Activated CD4-positive, alpha-beta memory T cell treated with anti-CD3 and anti-CD28 coated beads, Interleukin-2, amount 10 ng/mL, durations not matched to agents 7 days and 5 days (primary cell): ENCODE measurements at places on chromosomes 11 and 22. TPM values are rescaled to one million over a fixed set of nuclear protein-coding genes. Genes with fewer than 3 reads are reported as not detected.

- DNase-seq, result no peak
- peaks cover 6% of the 10 kb centered on the region for H3K36me3 ChIP-seq
- H3K27me3 ChIP-seq, result no peaks in the 10 kb centered on the region
- H3K27ac ChIP-seq, result no peak overlapping the region
These were observed 90.3 kb upstream of the BID start for GRCh38 chr22:17864398-17865182.

GRCh38 chr11:72665911-72666472, 8.2 kb downstream of the PDE2A start:
- peaks cover 18% of the 10 kb centered on the region for H3K27me3 ChIP-seq
- H3K4me1 ChIP-seq, result peaks cover 12% of the 10 kb centered on the region
- no peak overlapping the region for H3K27ac ChIP-seq
- DNase-seq, result no peak

DNA sequence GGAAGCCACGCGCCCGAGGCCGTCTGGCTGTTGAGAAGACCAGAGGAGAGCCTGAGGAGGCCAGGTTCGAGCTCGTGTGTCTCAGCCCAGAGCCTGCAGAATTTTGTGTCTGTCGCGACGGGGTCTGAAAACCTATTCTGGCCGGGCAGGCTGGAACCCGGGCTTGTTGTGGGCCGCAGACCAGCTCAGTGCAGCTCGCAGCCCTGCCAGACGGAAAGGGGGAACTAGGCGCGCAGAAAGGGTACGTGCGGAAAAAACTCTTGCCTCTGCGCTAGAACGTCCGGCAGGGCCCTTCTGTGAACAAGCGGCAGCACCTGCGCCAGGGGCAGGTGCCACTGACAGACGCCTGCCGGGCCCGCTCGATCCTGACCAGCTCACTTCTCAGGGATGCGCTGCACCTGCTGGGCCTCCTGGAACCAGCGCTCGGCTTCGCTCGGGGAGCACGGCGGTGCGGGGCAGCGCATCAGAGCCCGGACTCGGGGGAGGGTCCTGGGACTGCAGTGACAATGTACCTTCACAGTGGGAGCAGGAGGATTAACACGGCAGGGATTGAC, 409.3 kb downstream of the BRD1 start:
- H3K4me3 ChIP-seq, result no peak overlapping the region
- no peak overlapping the region for H3K27ac ChIP-seq
- no peaks in the 10 kb centered on the region for H3K4me1 ChIP-seq
- DNase-seq, result no peak
- H3K27me3 ChIP-seq, result no peaks in the 10 kb centered on the region

DNA sequence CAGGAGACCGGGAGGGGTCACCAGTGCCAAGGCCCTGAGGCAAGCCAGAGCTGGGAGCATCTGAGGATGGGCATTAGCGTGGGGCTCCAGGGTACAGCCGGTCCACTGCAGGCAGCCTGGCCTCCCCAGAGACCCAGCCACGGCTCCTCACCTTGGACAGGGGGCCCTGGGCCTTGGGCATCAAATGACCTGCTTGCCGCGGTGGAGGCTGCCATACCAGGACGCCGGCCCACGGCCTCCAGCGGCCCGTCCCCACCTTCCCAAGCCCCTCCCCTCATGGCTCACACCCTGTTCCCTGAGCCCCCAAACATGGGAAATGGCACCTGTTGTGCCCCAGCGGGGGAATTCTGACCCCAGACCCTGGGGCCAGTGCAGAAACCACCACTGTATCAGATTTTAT, 12.7 kb upstream of the RTN4R start:
- no peaks in the 10 kb centered on the region for H3K27me3 ChIP-seq
- no peak for DNase-seq
- H3K36me3 ChIP-seq, result no peaks in the 10 kb centered on the region
- H3K4me1 ChIP-seq, result no peaks in the 10 kb centered on the region
- no peak overlapping the region for H3K27ac ChIP-seq
- H3K4me3 ChIP-seq, result no peak overlapping the region

DNA sequence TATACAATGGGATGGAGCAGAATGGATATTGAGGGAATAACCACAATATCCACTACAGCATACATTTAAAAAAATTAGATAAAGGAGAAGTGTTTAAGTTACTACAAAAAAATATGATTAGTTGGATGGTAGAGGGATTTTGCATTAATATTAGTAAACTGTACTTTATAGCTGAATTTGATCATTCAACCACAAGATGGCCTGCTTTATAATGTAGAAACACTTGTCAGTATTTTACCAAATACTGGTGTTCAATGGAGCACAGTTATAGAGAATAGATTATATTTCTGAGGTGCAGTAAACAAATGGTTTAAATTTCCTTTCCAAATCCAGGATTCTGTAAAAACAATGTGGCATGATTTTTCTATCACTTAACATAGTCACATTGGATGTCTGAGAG, 818.8 kb upstream of the CHORDC1 start:
- no peak overlapping the region for H3K4me3 ChIP-seq
- no peaks in the 10 kb centered on the region for H3K27me3 ChIP-seq
- no peak for DNase-seq

GRCh38 chr11:128465531-128465930, 121.8 kb downstream of the ETS1 start:
- no peak for DNase-seq
- H3K36me3 ChIP-seq, result peaks cover 99% of the 10 kb centered on the region
- no peaks in the 10 kb centered on the region for H3K27me3 ChIP-seq
- H3K27ac ChIP-seq, result peak overlapping the region; percentile 80
- H3K4me3 ChIP-seq, result peak overlapping the region; percentile 66
- peaks cover 96% of the 10 kb centered on the region for H3K4me1 ChIP-seq

DNA sequence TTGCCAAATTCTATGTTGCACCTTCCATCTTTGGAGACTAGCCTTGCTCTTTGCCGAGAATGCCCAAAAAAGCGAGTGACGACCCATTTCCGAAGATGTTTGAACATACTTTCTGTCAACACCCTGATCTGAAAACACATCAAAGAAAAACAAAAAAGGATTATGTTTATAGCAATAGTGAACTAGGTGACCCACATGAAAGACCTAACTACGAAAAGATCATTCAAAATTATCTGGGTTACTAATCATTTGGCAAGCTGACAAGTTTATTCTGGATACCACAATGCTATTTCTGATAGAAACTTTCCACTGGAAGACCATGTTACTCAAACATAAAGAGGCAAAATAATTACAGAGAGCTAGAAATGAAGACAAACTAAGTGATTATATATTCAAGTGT, 27.0 kb downstream of the KCNJ1 start:
- no peak for DNase-seq
- H3K27me3 ChIP-seq, result no peaks in the 10 kb centered on the region
- peaks cover 8% of the 10 kb centered on the region for H3K36me3 ChIP-seq
- no peak overlapping the region for H3K27ac ChIP-seq
- H3K4me1 ChIP-seq, result peaks cover 49% of the 10 kb centered on the region

DNA sequence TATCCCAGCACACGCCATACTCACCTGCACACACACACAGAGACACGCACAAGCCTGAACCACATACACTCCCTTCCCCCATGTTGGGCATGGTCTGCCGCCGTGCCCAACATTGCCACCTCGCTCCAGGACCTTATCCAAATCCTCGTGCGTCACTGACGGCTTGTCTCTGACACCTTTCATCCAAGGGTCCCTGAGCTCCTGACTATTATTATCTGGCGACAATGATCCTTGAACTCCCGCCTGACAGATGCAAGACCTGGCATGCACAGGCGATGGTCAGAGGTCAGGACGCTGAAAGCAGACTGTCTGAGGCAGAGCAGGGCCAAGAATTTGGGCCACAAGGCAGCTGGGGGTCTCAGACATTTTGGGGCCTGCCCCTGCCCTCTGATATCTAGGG, 4.2 kb downstream of the MB start:
- no peak overlapping the region for H3K27ac ChIP-seq
- no peak overlapping the region for H3K4me3 ChIP-seq
- H3K4me1 ChIP-seq, result peaks cover 26% of the 10 kb centered on the region
- DNase-seq, result no peak
- H3K36me3 ChIP-seq, result no peaks in the 10 kb centered on the region
- H3K27me3 ChIP-seq, result peaks cover 7% of the 10 kb centered on the region

GRCh38 chr22:35894937-35895708, 133.5 kb downstream of the RBFOX2 start:
- no peaks in the 10 kb centered on the region for H3K36me3 ChIP-seq
- no peak overlapping the region for H3K4me3 ChIP-seq
- no peak for DNase-seq
- peaks cover under 1% of the 10 kb centered on the region for H3K4me1 ChIP-seq

The PRRG4 gene
- total RNA-seq, result 0.53 TPM

The SYT8 gene
- not detected for total RNA-seq
